Posterior vena cava (tissue), 2 donors: ENCODE measurements at places on chromosomes 1 and 21.
A peak's percentile ranks its signal among the peaks of the same experiment; 100 is the strongest.

- no peak for DNase-seq
Observed at GRCh38 chr21:30348506-30348905, at the start of gene KRTAP23-1. Gene KRTAP23-1, minus strand, starts transcription at chr21:30348606. Its CDS starts 0 bp downstream, at chr21:30348606.

GRCh38 chr21:43644609-43645008 is 14.7 kb downstream of the HSF2BP start:
- DNase-seq = peak; percentile 86

DNA sequence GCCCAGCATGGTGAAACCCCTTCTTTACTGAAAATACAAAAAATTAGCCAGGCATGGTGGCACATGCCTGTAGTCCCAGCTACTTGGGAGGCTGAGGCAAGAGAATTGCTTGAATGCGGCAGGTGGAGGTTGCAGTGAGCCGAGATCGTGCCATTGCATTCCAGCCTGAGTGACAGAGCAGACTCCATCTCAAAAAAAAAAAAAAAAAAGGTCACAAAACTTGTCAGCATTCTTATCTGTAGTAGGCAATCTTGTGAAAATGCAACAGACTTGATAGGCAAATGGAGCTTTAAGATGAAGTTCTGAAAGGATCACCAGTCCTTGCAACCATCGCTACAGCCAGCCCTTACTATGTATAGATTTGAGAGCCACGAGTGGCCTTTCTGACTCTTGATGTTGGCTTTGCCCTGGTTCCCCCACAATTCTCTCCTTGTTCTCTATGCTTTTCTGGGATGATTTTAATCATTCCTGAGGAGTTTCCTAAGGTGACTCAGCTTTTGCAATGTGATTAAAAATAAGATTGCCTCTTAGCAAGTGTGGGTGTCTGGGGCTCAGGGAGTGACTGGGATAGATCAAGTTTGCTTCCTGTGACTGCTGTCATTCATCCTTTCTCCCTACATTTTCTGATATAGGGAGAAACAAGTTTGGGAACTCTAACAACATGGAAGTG is 7.1 kb upstream of the MAP1LC3C start:
- DNase-seq = no peak

DNA sequence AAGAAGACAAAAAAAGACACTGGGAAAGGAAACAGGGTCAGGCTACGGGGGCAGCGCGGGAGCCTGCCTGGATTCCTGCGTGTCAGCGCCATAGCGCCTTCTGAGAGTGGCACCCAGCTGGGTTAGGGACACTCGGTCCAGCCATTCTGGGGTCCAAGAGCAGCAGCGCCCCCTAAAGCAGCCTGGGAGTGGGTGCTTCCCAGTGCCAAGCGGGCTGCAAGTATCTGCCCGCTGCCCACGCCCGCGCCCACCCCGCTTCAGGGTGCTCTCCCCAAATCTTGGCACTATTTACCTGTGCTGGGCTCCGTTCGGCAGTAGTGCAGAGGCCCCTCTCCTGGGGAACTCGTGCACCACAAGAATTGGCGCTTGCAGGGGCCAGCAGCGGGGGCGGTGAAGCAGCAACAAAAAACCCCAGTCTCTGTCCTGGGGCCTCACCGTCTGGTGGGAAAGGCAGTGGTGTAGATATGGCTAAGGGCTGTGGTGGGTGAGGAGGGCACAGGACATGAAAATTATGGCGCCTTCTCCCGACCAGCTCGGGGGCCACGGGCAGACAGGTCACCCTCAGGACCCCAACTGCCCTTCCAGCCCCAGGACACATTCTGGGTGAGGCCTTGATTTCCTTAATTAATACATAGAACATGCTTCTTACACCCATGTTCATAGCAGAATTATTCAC is 24.1 kb upstream of the LBR start:
- DNase-seq = peak; percentile 58

DNA sequence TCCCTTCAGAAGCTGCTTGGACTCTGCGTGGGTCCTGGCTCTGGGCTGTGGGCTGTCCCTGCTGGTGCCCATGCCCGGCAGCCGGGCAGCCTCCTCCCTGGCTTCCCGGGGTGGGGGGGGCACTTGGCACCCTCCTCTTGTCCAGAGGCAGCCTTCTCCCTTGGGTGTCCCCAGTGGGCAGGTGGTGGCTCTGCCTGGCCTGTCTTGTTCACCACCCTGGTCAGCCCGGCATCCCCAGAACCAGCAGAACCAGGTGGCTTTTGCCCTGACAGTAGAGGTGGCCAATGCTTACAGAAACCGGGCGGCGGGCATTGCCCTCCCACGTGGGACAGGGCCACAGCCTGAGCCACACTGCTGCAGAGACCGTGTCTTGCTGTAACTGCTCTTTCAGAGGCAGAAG is 38.0 kb downstream of the CFAP74 start:
- no peak for DNase-seq

- DNase-seq = peak; percentile 89
Observed at GRCh38 chr1:15430787-15431570, 7.3 kb upstream of the CTRC start.

- DNase-seq = no peak
Observed at GRCh38 chr1:52593495-52593894, 8.7 kb upstream of the GPX7 start.

- DNase-seq = no peak
Observed at GRCh38 chr1:9213956-9214355, 20.6 kb upstream of the H6PD start.

DNA sequence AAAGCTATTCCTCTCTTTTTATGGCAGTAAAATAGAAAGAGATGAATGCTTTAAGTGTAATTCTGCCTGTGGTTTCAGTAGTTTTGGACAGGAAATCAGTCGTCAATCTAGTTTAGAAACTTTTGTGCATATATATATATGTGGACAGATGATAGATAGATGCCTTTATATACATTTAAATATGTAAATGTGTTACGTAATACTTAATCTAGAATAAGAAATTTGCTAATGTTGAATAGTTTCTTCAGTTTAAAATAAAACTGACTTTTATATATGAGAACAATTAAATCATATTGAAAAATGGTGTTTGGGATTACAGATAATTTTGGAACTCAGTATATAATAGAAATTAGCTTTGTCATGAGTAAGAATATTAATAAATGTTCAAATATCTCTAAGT is 1165.7 kb upstream of the NCAM2 start:
- DNase-seq = no peak

- peak; percentile 76 for DNase-seq
Observed at GRCh38 chr1:228062085-228062791, 20.3 kb upstream of the ARF1 start.

DNA sequence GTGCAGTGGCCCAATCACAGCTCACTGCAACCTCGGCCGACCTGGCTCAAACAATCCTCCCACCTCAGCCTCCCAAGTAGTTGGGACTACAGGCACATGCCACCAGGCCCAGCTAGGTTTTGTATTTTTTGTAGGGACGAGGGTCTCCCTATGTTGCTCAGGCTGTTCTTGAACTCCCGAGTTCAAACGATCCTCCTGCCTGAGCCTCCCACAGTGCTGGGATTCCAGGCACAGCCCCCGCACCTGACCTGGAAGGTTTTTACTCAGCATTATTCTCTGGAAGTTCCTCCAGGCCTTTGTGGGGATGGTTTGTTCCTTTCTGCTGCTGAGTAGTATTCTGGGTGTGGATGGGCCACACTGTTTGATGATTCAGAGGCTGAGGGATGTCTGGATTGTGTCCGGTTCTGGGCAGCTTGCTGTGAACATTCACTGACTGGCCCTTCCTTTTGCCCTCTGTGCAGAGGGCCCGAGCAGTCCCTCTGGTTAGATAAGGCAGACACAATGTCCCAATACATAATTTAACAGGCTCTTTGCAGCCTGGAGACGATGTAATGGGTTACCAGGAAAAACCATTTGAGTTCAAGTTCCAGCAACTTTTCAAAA is 6.0 kb upstream of the TRAPPC10 start:
- peak; percentile 87 for DNase-seq

GRCh38 chr1:118739501-118739900 is 248.6 kb downstream of the TBX15 start:
- DNase-seq = no peak

DNA sequence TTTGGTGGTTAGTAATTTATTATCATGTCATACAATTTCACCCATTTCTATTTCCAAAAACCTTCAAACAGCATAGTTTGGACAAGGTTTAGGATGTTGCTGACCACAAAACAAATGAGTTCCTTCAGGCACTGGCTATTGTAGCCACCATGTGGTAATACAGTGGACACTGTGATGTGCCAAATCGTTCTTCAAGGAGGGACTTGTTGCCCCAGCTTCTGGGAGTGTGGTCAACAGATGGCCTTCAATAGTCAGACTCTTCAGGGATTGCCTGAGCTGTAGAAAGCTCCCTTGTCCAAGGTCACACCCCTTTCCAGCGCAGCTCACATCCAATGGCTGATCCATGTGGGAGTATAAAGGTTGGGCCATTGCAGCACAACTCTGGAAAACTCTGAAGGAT is 2.6 kb downstream of the PDE4B start:
- DNase-seq = no peak

GRCh38 chr1:6127587-6128163 is 52.4 kb downstream of the CHD5 start:
- DNase-seq = peak; percentile 93

- no peak for DNase-seq
Observed at GRCh38 chr1:235504122-235504493, at the start of gene B3GALNT2. Gene B3GALNT2, minus strand, starts transcription at chr1:235504452. Its CDS starts 200 bp downstream, at chr1:235504252.

DNA sequence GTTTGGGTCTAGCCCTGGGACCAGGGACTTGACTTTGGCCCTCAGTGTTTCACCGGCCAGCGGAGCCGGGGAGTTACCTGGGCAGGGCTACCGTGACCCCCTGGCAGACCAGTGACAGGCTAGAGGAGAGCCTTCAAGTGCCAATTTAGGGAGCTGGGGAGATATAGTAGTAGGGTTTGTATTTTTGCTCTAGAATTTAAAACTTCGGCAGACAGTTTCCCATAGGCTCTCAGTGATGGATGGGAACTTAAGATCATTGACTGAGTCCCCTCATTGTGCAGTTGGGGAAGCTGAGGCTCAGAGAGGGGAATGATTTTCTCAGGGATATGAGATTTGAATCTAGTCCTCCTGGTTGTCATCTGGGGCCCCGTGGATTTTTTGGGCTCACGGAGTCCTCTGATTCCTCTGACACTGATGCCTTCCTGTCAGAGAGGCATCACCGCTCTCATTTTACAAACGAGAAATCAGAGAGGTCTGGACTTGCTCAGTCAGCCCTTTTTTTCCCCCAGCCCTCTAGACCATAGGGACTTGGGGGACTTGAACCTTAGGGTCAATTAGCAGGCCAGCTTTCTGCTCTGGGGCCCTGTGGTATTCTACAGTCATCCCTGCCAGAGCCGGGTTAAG is 58.3 kb upstream of the ACOT11 start:
- DNase-seq = no peak

DNA sequence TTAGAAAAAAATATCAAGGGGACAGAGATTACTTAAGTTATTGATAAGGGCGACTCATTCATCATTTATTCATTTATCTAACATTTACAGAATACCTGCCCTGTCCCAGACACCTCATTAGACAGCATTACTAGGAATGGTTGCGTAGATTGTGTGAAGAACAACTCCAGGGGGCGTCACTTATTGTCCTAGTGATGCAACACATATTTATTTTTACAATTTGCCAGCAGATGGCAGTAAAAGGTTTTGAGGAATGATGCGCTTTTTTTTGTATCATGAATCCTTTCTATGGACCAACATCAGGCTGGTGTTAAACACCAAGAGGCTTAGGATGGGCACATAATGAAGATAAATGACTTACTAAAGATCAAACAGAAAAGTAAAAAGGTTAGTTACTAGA is 5.5 kb downstream of the NCAM2 start:
- no peak for DNase-seq

GRCh38 chr1:225965231-225965630 is 24.2 kb upstream of the LEFTY2 start:
- peak; percentile 51 for DNase-seq

GRCh38 chr1:154808909-154809262 is 61.2 kb downstream of the KCNN3 start:
- no peak for DNase-seq

DNA sequence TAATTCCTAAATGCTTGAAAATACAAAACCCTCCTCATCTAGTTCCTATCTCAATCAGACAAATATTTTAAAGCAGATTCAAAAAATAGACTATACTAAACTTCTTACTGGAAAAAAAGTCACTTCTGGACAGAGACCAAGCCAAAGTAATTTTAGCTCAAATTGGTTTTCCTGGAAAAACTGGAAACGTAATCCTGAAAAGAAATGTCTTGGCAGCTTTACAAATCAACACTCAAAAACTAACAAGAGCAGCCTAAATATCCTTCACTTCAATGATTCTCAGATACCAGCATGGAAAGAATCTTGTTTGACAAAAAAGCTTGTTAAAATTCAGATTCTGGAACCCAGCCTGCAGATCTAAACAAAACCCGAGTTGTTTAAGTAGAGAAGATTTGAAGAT is 9.1 kb upstream of the GPR88 start:
- DNase-seq = no peak

GRCh38 chr1:94528299-94528698 is 13.3 kb downstream of the F3 start:
- DNase-seq = no peak

- DNase-seq = no peak
Observed at GRCh38 chr1:202234331-202235002, 40.9 kb downstream of the LGR6 start.

DNA sequence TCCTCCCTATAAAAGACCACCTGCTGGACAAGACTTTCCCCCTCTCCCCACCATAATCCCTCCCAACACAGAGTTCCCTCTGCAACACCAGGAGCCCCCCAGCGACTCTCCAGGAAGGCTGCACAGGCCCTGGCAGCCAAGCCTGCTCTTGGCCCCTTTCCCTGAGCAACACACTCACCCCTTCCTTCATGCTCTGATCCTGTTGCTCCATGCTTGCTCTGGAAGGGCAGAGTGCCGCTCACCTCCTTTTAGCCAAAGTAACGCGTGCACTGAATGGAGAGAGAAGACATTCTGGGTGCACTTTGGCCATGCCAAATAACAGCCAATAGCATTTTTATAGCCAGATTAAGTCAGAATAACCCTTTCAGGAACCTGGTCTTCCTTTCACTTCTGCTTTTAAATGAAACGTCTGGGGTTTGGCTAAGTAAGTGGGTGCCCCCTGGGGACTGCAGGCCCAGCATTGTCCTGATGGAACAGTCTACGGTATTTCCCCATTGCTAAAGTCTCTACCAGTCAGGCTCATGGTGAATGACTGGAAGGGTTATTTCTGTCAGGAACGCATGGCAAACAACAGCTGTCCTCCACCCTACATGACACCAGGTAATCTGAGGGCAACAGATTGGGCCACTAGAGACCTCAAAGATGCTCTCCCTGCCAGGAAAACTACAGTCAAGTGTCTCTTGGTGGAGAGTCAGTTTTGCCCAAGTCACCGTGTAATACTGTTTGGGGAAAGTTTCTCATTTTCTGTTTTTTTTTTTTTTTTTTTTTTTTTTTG is at the start of gene SLC2A5:
Gene SLC2A5, minus strand, starts transcription at position 310 of the 775 bp plus-strand sequence. Its CDS starts 99 bp downstream, at position 211.
- peak; percentile 78 for DNase-seq

GRCh38 chr1:97654876-97655585 is 265.8 kb downstream of the DPYD start:
- DNase-seq = no peak

DNA sequence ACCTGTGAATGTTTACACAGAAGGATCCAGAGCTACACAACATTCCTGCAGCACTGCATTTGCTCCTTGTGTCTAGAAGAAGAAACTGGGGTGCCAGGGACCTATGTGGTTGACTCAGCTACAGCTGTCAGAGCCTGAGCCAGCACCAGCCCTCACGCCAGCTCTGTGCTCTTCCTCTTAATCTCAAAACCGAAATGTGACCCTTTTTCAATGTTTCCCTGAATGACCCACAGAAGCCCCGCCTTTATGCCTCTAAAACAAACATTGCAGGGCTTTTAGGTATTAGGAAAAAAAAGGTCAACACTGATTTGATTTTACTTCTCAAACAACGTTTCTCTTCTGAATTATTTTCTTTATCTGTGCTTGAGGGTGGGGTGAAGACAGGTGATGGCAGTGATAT is 260.5 kb downstream of the DYRK1A start:
- no peak for DNase-seq
